ENCODE measurements at places on chromosomes 2 and 18.

- DNase-seq = no peak
These were observed 182.2 kb downstream of the CMPK2 start for GRCh38 chr2:6683516-6683915.

- no peak for DNase-seq
These were observed 100.2 kb downstream of the ZBTB7C start for GRCh38 chr18:48308755-48309575.

DNA sequence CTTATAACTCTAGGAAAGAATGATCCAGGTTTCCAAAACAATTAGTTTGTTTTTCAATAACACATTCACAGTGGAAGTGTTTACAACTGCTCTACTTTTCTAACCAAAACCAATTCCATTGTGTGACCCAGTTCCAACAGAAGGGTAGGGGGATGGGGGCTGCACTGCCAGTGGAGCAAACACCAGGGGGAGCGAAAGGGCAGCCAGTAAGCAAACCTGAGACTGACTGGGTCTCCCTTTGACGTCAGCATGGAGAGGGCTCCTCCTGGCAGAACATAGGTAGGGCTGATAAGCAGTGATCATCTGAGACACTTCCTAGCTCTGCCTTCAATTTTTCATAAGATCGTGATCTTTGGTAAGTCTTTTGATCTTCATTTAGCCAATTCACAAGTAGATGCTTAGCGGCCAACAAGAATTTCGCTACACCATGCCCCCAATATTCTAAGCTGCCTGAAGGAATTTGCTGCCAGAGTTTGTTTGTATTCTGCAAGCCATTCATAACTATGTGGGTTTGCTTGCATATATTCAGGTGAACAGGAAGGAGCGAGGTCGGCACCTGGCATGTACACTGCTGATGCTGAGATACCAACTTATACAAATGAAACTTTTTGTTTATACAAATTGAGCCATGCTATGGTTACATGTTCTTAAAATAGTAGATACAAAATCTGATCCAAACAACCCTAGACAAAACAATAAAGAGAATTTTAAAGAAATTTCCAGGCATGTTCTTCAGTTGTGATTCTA is 45.9 kb downstream of the ST6GAL2 start:
- peak; percentile 30 for DNase-seq

DNA sequence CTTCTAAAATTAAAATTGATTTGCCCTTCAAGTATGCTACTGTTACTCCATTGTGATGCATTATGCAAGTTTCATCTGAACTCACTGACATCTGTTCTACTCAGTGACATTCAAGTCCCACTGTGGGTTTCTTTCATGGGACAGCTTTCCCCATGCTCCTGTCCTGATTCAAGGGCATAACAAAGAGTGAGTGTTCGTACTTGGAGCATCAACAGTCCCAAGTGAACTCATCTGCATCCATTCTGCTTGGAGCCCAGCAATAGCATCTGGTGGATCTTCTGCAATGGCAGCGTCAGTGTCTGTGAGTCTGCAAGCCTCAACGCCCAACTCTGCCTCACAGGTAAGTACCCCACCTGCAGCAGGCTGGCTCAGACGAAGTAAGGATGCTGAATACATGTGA is 27.5 kb downstream of the BUB1 start:
- DNase-seq = no peak

- no peak for DNase-seq
These were observed 162.3 kb upstream of the TRIB2 start for GRCh38 chr2:12554224-12555011.

DNA sequence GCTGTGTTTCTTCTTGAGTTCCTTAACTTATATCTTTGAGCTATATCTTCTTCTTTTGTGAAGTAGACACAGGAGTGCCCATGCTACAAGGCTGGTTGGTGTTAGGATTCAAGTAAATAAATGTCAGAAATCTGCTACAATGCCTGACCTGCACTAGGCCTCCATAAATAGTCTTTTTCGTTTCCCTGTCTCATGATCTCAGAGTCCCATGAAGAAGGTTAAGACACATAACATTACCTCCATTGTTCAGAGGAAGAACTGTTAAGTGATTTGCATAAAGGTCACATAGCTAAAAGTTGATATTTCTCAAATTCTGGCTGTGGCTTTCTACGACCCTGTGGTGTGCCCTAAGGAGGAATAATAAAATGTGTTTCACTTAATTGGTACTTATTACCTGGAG is 228.4 kb downstream of the KCNS3 start:
- no peak for DNase-seq

DNA sequence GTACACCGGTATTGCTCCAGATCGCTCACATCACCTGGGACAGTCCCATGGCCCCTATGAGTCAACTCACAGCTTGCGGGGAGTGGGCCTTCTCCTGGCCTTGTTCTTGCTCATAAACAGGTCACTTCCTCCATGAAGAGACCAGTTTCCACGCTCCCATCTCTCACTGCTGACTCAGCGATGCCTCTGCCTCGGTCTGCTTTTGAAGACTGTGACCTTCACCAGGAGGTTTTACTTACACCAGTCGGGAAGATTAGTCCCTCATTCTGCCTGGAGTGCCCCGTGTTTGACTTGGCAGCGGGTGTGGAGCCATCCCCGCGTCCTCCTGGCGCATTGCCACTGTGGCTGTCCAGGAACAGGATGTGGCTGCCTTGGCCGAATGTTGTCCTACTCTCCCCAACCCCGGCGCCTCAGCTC is 159.8 kb downstream of the RHBDD1 start:
- no peak for DNase-seq
